Mesothelial cell of epicardium (in vitro differentiated cells): ENCODE measurements at places on chromosomes 3 and 15. TPM values are rescaled to one million over a fixed set of nuclear protein-coding genes. Genes with fewer than 3 reads are reported as not detected.

DNAH12 gene
- total RNA-seq, result 0.29 to 0.60 TPM (median 0.43 TPM) in 3 replicates

DNA sequence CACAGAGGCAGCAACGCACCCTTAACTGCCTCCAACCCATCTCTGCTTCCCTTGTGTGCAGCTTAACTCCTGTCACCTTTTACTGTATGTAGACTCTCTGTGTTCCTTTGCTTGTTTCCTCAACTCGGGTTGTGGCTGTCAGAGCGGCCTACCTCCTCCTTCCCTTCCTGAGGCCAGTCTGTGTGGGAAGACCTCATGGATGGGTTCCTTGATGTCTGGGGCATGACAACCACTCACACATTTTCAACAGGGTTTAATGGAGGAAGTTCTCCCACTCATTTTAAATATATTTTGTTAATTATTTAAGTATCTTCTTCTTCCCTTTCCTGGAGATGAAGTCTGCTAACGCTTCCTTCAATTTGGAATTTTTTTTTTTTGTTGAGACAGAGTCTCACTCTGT is 1.8 kb upstream of the CSPG5 start:
- DNase-seq, result no peak

C3orf22 gene
- total RNA-seq, result 0.22 to 0.38 TPM in 2 of 3 replicates, not detected in the other

GRCh38 chr15:53130943-53131342 is 340.8 kb upstream of the ONECUT1 start:
- DNase-seq, result no peak

- DNase-seq, result no peak
Observed at GRCh38 chr3:74263031-74263430, 351.4 kb downstream of the CNTN3 start.

- no peak for DNase-seq
Observed at GRCh38 chr3:196220587-196220986, 4.3 kb downstream of the SLC51A start.

ZNF80 gene
- 0.16 TPM in 1 of 3 replicates, not detected in the others for total RNA-seq

- DNase-seq, result no peak
Observed at GRCh38 chr3:72247126-72247525, 462.2 kb upstream of the PROK2 start.

LINGO1 gene
- total RNA-seq, result 16.5 to 18.7 TPM (median 18.0 TPM) in 3 replicates

DNA sequence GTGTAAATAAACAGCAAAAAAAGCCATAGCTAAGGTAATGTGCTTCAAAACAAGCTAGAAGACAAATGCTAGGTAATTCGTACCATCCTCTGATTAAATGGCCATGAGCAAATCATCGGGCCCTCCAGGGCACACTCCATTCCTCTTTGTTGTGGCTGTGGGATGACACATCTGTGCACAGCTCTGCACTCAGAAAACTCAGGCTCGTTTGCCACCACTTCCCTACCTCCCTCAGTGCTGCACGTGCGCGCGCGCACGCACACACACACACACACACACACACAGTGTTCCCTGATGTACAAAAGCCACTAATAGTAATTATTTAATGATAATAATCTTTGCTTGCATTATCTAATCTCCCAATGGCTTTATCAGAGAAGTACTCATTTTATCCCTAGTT is 336.6 kb downstream of the FEZF2 start:
- no peak for DNase-seq

GRCh38 chr3:8882171-8882593 is 81.1 kb downstream of the RAD18 start:
- DNase-seq, result no peak

DNA sequence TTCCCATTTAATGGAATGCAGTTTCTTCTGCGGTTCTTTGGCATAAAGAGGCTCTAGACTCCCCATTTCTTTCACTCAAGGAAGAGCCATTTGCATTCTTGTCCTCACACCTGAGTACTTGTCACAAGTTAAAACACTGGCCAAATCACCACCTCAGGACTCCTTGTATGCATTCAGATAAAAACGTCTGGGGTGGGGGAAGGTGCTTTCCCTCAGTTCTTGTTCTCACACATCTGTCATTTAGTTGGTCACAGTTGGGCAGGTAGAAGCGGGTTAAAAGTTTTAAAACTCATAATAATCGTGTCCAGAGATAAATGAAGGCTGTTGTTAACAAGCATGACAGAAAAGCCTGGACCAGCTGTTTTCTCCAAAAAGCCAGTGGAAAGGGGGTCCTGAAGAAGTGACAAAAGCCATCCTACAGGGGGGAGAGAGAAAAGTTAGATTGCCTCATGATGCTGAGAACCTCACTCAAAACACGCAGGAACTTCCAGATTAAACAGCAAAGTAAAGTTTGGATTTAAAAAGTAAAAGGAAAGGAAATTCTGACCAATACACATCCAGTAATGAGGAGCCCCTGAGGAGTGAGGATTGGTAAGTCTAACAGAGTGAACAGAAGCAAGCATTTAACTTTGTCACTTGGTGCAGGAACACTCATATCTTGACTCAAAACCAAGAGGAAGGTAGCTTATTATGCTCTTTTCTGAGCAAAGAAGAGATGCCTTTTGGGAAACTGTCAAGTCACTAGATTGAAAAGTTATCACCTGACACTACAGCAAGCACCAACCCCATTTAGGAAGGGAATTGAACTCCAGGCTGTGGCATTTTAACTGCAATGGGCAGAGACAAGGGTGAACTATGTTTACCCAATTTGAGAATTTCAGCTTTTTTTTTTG is 2.8 kb downstream of the BCL2L10 start:
- no peak for DNase-seq

NANOGP8 gene
- 0.86 to 1.2 TPM (median 0.91 TPM) in 3 replicates for total RNA-seq

ISLR gene
- total RNA-seq, result 59.8 to 66.8 TPM (median 64.9 TPM) in 3 replicates

EBLN2 gene
- total RNA-seq, result 10.5 to 11.3 TPM (median 10.7 TPM) in 3 replicates

DNA sequence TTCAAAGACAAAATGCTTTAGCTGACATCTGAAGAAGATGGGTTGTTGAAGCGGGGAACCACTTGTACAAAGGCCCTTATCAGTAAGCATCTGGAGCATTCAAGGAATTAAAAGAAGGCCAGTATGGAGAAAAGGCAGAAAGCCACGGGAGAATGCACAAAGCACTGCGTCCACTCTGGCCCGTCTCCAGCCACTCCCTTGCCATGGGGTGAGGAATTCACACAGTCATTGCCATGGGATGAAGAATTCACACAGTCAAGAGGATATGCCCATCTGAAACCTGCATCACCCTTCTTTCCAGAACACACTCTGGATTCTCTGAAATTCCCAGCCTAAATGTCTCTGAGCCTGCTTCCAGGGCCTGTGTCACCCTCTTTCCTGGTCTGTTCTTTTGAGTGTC is 26.7 kb upstream of the STAG1 start:
- no peak for DNase-seq

DNA sequence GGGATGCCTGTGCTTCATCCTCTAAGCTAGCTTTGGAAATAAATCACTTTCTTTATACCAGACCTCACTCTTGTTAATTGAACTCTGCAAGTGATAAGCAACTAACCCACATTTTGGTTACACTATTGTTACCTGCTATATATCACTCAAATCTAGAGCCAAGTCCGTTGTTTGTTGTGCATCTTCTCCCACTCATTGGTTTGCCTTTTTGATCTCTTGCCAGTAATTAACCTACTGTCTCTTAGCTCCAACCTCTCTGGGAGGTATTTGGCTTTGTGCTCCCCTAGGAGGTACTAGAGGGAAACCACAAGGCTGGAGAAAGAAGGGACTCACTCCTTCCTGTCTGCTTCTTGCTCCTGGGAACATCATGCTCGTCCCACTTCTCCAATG is 12.8 kb upstream of the CRBN start:
- no peak for DNase-seq

GRCh38 chr3:144351773-144352365 is 380.2 kb downstream of the DIPK2A start:
- no peak for DNase-seq

- peak; percentile 96 for DNase-seq
Observed at GRCh38 chr15:45200001-45200798, 12.4 kb upstream of the SHF start.

SLC51B gene
- total RNA-seq, result not detected in 3 replicates

DNA sequence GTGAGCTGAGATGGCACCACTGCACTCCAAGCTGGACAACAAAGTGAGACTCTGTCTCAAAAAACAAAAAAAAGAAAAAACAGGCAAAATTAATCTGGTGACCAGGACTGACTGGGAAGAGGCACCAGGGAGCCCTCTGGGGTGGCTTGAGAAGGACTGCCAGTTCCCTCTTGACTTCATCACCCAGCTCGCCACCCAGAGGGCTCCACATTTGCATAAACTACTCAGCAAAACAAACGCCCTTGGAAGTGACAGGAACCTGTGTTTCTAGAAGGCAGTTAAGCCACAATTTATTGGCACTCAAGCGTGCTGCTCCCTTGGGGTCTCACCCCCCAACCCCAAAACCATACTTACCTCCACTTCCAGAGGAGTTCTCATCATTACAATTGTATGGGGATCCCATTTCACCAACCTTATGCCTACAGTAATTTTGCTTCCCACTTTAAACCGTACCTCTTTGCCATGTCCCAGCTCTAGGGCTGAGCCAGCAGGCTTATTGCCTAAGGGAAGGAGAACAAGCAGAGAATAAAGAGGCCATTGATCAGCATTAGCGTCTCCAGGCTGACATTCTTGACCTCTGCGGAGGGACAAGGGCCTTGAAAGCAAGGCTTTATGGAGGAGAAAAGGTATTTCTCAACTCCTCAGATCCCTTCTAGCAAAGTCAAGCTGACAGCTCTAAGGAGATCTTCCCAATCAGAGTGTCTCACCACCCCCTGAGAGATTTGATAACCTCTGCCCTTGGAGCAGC is 357.4 kb downstream of the SHQ1 start:
- no peak for DNase-seq

DNA sequence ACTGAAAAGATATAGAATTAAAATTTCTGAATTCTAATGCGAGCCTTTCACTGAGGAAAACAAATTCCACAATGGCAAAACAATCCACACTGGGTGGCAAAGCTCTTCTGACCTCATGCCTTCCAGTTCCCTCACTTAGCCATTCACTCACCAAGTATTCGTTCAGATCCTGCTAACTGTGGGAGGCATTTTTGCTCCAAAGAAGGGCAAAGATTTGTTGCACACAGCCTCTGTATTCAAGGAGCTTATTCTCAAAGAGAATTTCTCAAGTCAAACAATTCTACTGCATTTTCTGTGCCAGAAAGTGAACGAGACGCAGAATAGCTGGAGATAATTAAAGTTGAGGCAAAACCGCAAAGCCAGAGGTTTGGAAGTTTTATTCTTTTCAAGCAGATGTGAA is 77.3 kb downstream of the CPNE4 start:
- DNase-seq, result no peak

IL5RA gene
- total RNA-seq, result not detected in 3 replicates

DNA sequence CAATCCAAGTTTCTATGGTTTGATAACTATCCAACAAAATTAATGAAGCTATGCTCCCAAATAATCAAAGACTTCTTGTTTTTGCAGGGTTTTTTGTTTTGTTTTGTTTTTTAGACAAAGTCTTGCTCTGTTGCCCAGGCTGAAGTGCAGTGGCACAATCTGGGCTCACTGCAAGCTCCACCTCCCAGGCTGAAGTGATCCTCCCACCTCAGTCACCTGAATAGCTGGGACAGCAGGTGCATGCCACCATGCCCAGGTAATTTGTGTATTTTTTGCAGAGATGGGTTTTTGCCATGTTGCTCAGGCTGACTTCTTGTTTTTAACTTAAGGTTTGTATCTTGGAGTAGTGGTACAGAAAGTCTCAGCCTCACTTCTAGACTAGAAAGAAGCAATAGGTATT is 11.0 kb upstream of the GATM start:
- DNase-seq, result no peak

DNA sequence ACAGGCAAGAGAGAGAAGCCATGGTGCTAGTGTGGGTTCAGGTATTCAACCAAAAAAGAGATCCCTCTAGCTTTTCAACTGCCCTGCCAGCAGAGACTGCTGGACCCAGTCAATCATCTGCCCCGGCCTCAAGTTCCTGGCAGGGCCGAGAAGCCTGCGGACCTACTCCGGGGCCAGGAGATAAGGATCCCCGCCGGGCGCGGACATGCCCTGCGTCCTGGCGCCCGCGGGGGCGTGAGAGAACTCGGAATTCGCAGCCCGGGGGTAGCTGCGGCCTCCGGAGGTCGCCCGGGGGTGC is 821 bp upstream of the MAGI1 start:
- no peak for DNase-seq

CA12 gene
- total RNA-seq, result 1.0 to 1.6 TPM (median 1.3 TPM) in 3 replicates

DNA sequence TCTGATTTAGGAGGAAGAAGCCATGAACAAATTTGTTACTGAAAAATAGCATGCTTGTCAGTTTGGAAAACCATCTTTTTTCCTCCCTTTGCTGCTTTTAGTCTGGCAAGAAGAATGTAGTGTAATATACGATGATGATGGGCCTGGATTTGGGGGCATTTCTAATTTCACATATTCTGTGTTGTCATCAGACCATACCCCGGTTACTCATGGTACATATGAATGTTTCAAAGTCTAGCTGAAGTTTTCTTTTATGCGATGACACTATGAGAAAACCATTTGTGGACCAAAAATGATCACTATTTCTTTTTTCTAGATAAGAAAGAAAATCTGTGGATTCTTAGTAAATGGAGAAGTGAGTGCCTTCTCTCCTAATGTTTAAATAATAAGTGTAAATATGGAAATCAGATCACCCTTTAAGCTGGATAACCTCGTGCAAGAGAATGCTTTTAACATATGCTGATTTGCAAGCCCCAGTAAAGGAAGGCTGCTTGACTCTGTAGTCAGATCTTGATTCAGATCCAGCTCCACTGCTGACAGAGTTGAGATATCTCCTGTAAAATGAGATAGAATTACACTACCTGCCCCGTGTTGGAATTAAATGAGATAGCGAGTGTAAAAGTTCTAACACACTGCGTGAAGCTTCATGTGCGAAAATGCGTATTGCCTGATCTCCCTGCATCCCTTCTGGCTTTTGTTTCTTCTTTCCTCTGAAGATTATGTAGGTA is 3.0 kb downstream of the MEF2A start:
- DNase-seq, result no peak

GNAT1 gene
- total RNA-seq, result 0.27 to 0.98 TPM (median 0.55 TPM) in 3 replicates

DNA sequence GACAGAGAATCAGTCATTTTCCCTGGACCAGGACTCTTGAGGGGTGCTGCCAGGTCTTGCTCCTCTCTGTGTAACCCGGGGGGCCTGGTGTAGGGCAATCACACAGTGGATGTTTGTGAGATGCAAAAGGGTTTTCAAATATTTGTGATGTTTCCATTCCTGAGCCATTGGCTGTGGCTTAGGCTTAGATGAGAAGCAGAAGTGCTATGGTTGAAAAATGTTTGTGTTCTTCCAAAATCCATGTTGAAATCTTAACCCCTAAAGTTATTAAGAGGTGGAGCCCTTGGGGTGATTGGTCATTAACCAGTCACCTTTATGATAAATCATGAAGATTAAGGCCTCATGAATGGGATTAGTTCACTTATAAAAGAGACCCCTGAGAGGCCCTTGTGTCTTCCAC is 36.5 kb downstream of the CORO2B start:
- no peak for DNase-seq

CASR gene
- 0.02 TPM in 2 of 3 replicates, not detected in the other for total RNA-seq
